ENCODE measurements at places on chromosomes 12 and 14.

GRCh38 chr12:122199484-122200355 lies 3.8 kb upstream of the B3GNT4 start:
- no peak for DNase-seq

DNA sequence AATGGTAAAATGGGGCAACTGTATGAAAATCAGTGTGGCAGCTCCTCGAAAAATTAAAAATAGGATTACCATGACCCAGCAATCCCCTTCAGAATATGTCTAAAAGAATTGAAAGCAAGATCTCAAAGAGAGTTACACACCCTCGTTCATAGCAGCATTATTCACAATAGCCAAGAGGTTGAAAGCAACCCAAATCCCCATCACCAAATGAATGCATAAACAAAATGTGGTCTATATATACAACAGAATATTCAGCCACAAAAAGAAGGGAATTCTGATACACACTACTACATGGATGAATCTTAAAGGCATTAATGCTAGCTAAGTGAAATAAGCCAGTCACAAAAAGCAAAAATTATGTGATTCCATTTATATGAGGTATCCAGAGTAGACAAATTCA lies 27.2 kb downstream of the RAD52 start:
- DNase-seq = no peak

GRCh38 chr14:24673534-24674203 lies 39.7 kb upstream of the GZMB start:
- no peak for DNase-seq

- no peak for DNase-seq
Measured at GRCh38 chr12:127247937-127248336, 1019.0 kb upstream of the TMEM132C start.

DNA sequence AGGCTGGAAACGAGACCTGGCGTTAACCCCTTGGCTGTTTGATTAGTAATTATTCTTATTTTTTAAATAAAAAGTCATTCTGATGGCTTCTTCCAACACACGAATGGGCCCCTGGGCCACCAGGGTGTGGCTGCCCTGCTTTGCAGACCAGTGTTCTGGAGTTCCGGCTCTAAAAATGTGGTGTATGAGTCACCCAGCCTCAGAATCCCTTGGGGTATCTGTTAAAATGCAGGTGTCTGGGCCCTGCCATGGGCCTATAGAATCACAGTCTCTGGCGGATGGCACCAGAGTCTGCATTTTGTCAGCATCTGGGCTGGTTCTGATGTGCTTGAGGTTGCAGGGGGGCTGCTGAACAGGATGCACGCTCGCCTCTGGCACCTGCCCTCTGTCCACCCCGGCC lies 2.5 kb upstream of the PSMC1 start:
- no peak for DNase-seq

- DNase-seq = no peak
Measured at GRCh38 chr12:21542403-21542802, 16.3 kb downstream of the SPX start.

GRCh38 chr14:104106471-104106991 lies 21.0 kb downstream of the ASPG start:
- no peak for DNase-seq

- no peak for DNase-seq
Measured at GRCh38 chr12:100842156-100842555, 47.6 kb downstream of the ANO4 start.

- peak; percentile 64 for DNase-seq
Measured at GRCh38 chr12:52942901-52943181, 6.1 kb upstream of the KRT18 start.

DNA sequence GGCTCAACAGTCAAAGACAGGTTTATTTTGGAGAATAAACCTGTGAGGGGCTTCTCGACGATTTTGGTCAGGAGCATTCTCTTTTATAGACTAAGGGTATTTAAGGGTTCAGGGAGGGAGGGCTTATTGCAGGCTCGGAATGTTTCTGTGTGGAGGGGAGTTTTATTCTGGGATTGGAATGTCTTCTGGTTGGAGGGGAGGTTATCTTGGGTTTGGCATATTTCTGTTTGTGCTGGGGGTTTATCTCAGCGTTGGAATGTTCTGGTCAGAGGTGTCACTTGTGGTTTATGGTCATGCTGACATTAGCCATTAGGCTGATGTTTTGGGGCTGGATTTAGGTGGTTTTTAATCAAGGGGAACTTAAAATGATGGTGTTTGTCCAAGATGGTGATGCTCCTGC lies 103.9 kb downstream of the SUDS3 start:
- DNase-seq = no peak

GRCh38 chr12:76237086-76237701 lies 111.0 kb downstream of the BBS10 start:
- DNase-seq = no peak

- no peak for DNase-seq
Measured at GRCh38 chr14:85280074-85280473, 249.9 kb upstream of the FLRT2 start.

DNA sequence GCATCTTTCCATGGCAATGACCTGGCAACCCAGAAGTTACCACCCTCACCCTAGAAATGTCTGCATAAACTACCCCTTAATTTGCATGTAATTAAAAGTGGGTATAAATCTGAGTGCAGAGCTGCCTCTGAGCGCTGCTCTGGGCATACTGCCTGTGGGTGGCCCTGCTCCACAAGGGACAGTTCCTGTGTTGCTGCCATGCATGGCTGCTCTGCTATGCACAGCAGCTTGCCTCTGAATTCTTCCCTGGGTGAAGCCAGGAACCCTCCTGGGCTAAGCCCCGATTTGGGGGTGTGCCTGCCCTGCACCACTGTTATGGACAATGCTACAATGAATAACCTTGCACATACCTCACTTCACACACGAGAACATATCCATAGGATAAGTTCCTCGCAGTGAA lies 35.7 kb upstream of the GPR132 start:
- no peak for DNase-seq

- no peak for DNase-seq
Measured at GRCh38 chr14:95434121-95434520, 82.3 kb downstream of the SYNE3 start.

GRCh38 chr12:52895726-52896189 lies 9.1 kb downstream of the KRT8 start:
- DNase-seq = no peak

DNA sequence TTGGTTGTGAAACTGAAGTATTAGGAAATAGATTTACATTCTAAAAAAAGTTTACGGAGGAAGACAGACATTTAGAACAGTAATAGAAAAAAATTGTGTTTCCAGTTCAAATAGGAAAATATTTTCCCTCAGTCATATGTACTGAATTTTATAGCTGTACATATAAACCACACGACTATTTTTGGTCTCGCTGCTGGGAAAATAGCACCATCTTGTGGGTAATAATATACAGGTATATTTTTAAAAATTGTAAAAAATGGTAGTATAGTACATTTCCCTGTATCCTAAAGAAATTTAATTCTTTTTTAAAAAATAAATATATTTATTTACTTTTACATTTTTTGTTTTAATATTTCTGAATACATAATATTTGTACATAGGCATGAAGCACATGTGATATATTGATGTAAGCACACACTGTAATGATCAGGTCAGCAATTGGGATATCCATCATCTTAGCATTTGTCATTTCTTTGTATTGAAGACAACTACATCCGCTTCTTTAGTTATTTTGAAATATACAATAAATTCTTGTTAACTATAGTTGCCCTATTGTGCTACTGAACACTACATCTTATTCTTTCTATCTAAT lies 168.6 kb downstream of the ALX1 start:
- no peak for DNase-seq

GRCh38 chr14:23725980-23726710 lies 90.0 kb downstream of the DHRS2 start:
- DNase-seq = no peak

DNA sequence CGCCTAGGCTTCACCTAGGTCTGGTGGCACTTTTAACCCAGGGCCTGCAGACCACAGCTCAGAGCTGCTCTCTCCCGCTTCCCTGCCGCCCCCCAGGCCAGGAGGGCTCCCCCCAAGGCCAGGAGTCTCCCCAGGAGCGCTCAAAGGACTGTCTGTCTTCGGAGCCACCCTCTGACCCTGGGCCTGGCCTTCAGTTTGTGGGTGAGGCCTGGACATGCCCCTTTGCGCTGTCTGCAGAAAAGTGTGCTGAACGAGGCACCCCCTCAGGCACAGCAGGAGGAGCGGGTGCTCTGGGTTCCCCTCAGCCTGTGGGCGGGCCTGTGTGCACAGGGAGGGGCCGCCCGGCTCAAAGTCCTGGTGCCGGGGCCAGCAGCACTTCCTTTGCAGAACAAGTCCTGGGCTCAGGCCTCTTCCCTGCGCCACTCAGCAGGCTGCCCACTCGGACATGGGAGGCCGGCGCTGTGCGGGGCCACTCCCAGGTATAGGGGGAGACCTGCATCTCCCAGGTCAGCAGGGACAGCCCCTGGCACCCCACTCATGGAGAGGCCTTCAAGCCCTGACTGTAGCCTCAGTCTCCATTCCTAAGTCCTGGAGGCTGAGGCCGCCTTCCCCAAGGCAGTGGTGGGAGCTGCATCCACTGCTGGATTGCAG lies 14.3 kb downstream of the DEGS2 start:
- DNase-seq = no peak

All from NCI-H2107 (cell line).